Effector CD8-positive, alpha-beta T cell (primary cell): ENCODE measurements at places on chromosomes 5 and 9.

DNA sequence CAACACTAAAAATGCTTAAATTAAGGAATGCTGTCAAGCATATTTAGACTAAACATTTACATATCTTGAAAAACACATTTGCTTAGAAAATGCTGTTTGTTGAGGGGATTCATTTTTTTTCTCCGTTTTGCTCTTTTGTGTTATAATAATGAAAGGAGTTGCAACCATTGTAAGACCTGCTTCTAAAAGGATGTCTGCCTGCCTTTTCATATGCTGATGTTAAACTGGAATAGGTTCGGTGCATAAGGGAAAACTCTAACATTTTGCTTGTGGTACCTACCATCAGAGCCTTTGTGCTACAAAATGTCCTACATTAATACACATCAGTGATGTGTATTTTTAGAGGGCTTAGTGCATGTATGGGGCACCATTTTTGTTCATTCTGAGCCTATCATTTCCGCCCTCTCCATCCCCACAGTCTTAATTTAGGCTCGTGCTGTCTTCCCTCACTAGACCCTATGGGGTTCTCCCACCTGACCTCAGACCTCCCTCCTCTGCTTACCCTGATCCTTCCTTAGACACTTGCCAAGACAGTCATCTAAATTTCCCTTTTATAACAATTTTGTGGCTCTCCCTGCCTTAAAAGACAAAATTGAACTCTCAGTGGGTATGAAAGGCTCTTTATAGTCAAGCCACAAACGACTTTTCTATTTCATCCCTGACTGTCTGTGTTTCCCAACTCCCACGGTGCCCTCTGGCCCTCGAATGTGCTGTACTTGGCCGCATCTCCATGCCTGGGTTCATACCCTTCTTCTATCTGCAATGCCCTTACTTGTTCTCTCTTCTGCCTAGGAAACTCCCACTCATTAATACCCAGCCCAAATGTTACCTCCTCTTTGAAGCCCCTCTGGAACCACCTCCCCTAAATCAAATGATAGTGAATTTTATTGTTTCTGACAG lies 61.2 kb downstream of the CMYA5 start:
- no peak for DNase-seq

DNA sequence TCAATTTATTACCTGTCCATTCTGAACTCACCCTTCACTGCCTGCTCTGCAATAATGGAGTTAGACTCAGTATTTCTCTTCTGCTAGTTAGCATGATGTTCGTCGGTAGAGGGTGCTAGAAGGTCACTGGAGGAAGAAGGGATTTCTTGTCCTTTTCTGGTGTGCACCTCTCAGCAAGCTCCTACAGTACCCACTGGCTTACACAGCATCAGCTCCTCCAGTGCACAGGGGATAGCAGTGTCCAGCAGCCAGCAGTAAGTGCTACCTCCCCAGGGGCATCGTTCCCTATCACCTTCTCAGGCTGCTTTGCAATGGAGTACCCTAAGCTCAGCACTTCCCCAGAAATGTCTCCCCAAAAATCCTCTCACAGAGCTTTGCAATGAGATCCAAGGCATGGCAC lies 45.9 kb upstream of the APC start:
- no peak for DNase-seq

DNA sequence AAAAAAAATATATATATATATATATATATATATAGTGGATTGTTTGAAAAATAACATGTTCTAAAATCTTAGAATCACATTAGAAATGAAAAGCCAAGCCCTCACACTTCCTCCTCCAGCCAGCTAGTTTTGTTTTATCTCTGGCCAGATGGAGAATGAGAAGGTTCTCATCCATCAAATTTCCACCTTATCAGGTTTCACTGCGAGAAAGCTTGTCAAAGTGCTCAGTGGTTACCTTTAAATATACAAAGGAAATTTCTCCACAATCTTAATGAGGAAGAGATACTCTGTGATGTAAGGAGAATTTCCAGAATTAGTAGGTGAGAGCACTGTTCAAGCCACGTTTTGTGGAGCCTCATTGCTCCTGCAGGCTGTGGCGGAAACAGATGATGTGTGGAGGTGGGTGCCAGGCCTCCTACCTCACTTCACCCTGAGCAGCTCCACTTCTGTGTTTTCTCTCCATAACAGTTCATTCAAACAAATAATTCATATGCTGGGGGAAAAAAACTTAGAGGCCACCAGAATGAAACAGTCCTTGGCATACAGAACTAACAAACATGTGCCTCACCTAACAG lies 71.9 kb downstream of the CDK5RAP2 start:
- DNase-seq: no peak

DNA sequence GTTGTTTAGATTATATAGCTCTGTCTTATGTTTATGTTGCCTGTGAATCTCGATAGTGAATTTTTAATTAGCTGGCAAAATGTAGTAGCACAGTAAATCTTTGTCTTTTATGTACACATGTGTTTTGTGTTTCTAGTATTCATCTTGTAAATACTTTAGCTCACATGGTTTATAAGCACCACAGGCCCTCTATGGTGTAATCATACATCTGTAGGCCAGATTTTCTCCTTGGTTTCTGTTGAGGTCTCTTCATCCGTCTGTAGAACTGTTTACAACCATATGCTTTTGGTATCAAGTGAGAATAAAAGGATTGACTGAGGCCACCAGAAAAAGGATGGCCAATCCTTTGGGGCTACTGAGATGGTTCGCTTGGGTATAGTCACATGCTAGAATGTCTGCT lies 45.0 kb downstream of the PRR16 start:
- no peak for DNase-seq

GRCh38 chr9:98341157-98342097 lies 86.0 kb upstream of the TBC1D2 start:
- DNase-seq: no peak

GRCh38 chr9:91207729-91208418 lies 153.8 kb downstream of the AUH start:
- DNase-seq: no peak

GRCh38 chr5:56616454-56617160 lies 198.7 kb upstream of the MAP3K1 start:
- DNase-seq: no peak

DNA sequence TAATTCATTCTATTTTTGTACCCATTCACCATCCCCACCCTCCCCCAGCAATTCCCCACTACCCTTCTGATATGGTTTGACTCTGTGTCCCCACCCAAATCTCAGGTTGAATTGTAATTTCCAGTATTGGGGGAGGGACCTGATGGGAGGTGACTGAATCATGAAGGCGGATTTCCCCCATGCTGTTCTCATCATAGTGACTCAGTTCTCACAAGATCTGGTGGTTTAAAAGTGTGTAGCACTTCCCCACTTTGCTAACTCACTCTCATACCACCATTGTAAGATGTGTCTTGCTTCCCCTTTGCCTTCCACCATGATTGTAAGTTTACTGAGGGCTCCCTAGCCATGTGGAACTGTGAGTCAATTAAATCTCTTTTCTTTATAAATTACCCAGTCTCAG lies 25.9 kb upstream of the TESK1 start:
- no peak for DNase-seq

- no peak for DNase-seq
Observed at GRCh38 chr5:20522905-20523482, 535.0 kb upstream of the CDH18 start.

DNA sequence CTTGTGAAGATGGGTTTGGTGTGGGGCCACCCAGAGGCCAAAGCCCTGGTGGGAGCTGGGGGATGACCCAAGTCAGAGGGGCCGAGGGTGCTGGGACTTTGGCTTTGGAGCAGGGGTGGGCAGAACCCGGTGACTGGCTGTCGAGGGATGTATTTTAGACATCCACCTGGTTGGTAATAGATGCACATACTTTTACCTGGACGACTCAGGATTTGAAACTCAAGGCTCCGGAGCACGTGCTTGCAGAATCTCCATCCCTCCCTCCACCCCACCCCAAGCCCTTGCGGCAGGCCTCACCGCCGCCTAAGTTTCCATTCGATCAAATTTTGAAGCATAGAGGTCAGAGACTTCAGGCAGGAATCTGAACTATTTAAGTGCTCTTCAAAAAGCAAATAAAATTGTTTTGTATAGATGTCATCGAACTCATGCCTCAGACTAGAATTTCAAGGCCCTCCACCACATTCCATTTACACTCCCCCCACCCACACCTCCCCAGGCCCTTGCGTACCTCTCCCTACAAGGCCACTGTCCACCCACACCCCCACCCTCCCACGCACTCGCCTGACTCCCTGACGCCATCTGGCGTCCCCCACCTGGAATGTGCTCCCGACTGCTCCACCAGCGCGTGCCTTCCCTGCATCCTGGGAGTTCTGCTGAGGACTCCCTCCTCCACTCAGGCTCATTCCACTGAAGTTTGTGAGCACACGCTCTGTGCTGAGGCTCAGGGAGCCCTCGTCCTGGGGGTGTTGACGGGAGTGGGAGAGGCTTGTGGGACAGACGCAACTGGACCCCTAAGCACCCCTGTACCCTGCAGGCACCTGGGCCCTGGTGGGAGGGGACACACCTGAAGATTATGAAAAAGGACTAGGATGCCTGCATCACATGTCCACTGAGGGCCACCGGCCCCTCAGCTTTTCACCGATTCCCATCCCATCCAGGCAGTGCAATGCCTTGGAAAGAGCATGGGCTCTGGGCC lies 56.4 kb upstream of the RPL26L1 start:
- DNase-seq: no peak

- no peak for DNase-seq
Observed at GRCh38 chr9:87685871-87686519, 39.9 kb upstream of the CTSL start.

GRCh38 chr9:119963258-119963797 lies 594.1 kb upstream of the BRINP1 start:
- no peak for DNase-seq

- DNase-seq: no peak
Observed at GRCh38 chr5:175658299-175659145, 651 bp downstream of the HRH2 start.

DNA sequence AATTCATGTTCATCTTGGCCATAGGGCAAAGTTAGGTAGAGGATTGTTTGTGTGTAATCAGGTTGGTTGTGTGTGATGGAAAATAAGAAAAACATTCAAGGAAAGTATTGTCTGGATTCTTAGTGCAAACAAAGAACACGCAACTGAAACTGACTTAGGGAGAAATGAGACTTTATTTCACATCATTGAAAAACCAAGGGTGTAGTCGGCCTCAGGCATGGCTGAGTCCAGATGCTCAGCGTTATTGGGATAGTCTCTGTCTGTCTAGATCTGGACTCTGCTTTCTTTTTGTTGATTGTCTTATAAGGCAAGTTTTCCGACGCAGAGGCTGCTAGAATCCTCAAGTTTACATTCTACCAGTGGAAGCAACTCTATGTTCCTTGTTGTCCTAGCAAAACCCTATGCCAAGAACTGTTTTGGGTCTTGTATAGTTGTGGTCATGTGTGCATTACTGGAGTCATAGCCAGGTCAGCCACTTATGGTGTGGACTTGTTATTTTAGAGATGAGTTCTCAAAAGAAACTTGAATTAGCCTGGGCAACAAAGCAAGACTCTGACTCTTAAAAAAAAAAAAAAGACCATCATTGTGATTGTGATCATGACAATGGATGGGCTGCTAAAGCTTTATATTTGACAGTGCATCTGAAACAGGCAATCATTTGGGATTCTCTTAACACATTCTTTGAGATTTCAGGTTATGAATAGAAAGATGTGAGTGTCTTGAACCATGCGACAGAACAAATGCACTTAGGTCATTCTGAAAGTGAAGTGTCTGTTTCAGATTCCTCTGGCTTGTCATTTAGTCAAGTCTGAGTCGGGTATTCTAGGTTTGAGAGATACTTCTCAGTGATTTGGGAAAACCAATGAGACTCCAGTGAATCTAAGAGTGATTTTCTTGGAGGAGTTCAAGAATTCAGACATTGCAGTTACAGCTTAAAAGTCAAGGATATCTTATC lies 82.6 kb downstream of the DOCK2 start:
- no peak for DNase-seq

GRCh38 chr5:102903074-102903871 lies 148.2 kb downstream of the PAM start:
- no peak for DNase-seq

- no peak for DNase-seq
Observed at GRCh38 chr5:68189171-68189570, 26.4 kb upstream of the PIK3R1 start.

GRCh38 chr9:28999806-29000205 lies 1426.5 kb upstream of the C9orf72 start:
- no peak for DNase-seq
